ENCODE measurements at places on chromosomes 6 and 20.
A peak's percentile ranks its signal among the peaks of the same experiment; 100 is the strongest.

DNA sequence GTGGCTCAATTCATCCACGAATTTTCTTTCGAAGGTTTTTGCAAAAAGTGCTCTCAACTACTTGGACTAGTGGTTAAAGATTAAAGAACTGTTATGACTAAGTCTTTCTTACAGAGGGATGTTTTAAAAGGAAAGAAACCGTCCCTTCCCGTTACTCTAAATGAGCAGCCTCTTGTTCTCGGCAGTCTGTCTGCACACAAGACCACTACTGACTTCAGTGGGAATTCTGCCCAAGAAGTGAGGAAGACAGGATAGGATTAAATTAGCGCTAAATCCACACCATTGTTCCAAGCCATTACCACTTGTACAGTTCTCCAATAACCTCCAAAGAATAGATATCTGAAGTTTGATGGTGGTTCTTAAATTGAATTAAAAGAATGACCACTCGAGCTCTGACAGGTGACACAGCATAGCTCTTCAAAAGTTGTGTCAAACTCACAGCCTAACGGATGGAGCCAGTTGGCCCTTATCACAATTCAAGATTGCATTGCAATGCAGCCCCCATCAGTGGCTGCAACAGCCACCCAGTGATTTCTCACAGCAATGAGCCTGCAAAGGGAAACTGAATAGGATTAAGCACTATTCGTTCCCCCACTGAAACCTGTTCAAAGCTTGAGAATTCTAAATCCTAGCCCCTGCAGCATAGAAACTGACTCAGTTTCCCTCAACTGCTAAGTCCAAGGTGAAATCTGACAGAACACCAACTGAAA, 1.8 kb downstream of the EPB41L2 start:
- peaks cover 15% of the 10 kb centered on the region for H3K4me1 ChIP-seq
- no peak for DNase-seq
- H3K36me3 ChIP-seq = no peaks in the 10 kb centered on the region
- peak overlapping the region; percentile 90 for H3K4me3 ChIP-seq
- H3K27ac ChIP-seq = peak overlapping the region; percentile 12
- no peaks in the 10 kb centered on the region for H3K27me3 ChIP-seq

GRCh38 chr20:16612706-16613105, 39.5 kb upstream of the KIF16B start:
- H3K4me3 ChIP-seq = no peak overlapping the region
- H3K4me1 ChIP-seq = no peaks in the 10 kb centered on the region
- peaks cover 11% of the 10 kb centered on the region for H3K27me3 ChIP-seq
- no peak for DNase-seq
- H3K27ac ChIP-seq = no peak overlapping the region

DNA sequence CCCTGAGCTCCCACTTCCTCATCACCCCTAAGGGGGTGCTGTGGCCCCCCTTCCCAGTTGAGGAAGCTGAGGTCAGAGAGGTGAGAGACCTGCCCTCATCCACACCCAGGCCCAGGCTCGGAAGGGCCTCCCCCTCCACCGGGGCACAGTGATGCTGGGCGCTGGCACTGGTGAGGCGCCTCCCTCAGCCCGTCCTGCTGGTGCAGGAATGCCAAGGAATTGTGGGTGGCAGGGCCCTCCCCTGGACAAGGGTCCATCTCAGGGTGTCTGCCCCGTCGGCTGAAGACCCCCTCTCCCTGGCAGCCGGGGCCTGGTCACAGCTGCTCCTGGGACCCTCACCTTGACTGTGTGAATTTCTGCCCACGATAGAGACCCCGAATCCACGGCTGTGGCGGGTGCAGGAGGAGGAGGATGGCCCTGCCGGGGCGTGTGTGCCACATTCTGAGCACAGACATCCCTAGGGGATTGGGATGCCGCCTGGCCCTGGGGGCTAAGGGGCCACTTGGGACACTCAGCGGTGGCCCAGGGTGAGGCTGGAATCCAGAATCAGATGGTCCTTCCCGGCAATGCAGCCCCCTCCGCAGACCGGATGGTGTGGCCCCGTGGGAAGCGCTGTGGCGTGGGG, 70.2 kb upstream of the GATA5 start:
- no peak overlapping the region for H3K4me3 ChIP-seq
- peaks cover 4% of the 10 kb centered on the region for H3K36me3 ChIP-seq
- peaks cover 6% of the 10 kb centered on the region for H3K4me1 ChIP-seq

DNA sequence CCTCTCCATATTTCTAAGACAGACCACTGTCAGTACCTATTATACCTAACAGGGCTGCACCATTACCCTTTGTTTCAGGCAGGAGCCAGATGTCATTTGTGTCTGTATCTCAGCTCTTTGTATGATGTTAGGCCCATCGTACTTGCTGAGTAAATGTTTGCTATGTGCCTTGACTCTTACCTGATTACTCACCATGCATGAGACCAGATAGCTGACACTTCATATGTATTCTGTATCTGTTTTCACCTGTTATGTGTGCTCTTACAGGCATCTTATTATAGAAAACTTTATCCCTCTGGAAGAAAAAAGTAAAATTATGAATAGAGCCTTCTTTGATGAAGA, 31.7 kb upstream of the ASXL1 start:
- DNase-seq = no peak
- peak overlapping the region; percentile 39 for H3K27ac ChIP-seq
- no peaks in the 10 kb centered on the region for H3K4me1 ChIP-seq
- H3K36me3 ChIP-seq = peaks cover 4% of the 10 kb centered on the region
- H3K27me3 ChIP-seq = no peaks in the 10 kb centered on the region

- no peak overlapping the region for H3K4me3 ChIP-seq
- H3K4me1 ChIP-seq = peaks cover 6% of the 10 kb centered on the region
- DNase-seq = no peak
- H3K27me3 ChIP-seq = peaks cover 9% of the 10 kb centered on the region
- H3K36me3 ChIP-seq = no peaks in the 10 kb centered on the region
These were observed 6.2 kb downstream of the NTSR1 start for GRCh38 chr20:62714799-62715198.

All from T-helper 17 cell (primary cell).